ENCODE measurements at places on chromosomes 16 and 17.

GRCh38 chr17:41957869-41958439, 8.6 kb upstream of the CNP start:
- no peak for DNase-seq

GRCh38 chr17:71631483-71631882, 489.3 kb upstream of the SOX9 start:
- no peak for DNase-seq

DNA sequence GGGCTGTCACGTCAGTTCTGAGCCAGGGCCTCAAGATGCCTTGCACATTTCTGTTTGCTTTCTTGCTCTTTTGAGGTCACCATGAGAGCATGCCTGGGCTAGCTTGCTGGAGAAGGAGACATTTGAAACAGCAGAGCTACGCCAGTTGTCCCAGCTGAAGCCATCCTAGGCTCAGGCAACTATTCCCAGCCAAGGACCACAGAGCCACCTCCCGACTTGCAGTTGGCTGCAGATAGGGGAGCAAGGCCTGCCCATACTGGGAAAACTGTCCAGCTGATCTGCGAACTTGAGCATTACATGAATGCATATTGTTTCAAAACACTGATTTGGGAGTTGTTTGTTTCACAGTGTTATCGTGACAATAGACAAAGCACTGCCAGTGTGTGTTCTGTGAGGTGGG, 340.8 kb downstream of the XYLT1 start:
- no peak for DNase-seq

GRCh38 chr17:79272666-79273219, 198.1 kb downstream of the ENGASE start:
- DNase-seq, result peak; percentile 27

- DNase-seq, result peak; percentile 79
Observed at GRCh38 chr17:42681976-42682721, at the start of gene CNTNAP1. Gene CNTNAP1 (plus strand): TSS chr17:42682531. CDS start chr17:42682830, 299 bp downstream.

GRCh38 chr16:88871349-88871702, 4.9 kb upstream of the PABPN1L start:
- no peak for DNase-seq

- DNase-seq, result no peak
Observed at GRCh38 chr16:59411961-59412841, 678.1 kb upstream of the GOT2 start.

GRCh38 chr17:3893720-3894116, 865 bp upstream of the CAMKK1 start:
- DNase-seq, result no peak

DNA sequence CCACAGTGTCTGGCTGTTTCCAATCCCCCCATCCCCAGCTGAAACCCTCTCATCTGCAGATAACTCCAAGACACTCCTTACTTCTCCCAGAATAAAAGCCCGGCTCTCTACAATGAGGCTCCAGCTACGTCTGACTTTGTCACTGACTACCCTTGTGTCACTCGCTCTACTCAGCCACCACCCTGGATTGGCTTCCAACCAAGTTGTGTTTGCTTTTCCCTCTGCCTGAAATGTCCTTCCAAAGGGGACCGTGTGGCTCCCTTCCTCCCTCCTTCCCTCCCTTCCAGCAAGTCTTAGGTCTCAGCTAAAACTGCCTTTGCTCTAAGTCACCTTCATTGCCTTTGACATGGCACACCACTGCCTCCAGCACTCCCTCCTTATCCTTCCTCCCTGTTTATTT, 42.8 kb downstream of the CDH1 start:
- DNase-seq, result no peak

- DNase-seq, result no peak
Observed at GRCh38 chr16:59045501-59045900, 311.4 kb upstream of the GOT2 start.

DNA sequence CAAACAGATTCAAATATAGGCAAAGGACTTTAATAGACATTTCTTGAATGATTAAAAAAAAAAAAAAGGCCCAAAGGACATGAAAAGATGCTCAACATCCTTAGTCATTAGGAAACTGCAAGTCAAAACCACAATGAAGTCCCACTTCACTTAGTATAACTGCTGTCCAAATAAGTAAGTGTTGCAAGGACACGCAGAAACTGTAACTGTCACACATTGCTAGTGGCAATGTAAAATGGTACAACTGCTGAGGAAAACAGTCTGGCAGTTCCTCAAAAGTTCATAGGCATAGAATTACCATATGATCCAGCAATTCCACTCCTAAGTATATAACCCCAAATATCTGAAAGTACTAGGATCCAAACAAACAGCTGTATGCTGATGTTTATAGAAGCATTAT, 112.7 kb downstream of the BRIP1 start:
- no peak for DNase-seq

DNA sequence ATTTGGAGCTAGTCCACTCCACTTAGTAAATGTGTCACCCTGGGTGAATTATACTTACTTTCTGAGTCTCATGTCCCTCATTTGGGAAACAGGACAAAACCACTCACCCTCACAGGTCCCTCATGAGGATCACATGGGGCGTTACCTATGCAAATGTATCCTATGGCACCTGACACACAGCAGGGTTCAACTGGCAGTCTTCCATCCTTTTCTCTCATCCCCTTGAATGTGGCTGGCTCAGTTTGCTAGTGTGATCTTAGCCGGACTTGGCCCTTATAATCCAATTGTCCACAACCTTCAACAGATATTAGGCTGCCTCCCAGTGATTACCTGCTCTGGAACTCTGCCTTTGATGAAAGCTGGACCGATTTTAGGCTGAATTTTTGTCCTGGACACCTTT, 308.8 kb downstream of the MAP2K6 start:
- no peak for DNase-seq

Measured in NCI-H1417 (cell line).